Endothelial cell (in vitro differentiated cells): ENCODE measurements at places on chromosomes 12 and 14. TPM values are rescaled to one million over a fixed set of nuclear protein-coding genes. Genes with fewer than 3 reads are reported as not detected.

The DDX47 gene
- total RNA-seq: 45.1 TPM

The DAO gene
- 0.41 TPM for total RNA-seq

- no peak for DNase-seq
These were observed 215.6 kb downstream of the SLC6A15 start for GRCh38 chr12:84696908-84697540.

The GPRC5D gene
- not detected for total RNA-seq

The COX8C gene
- total RNA-seq: not detected

DNA sequence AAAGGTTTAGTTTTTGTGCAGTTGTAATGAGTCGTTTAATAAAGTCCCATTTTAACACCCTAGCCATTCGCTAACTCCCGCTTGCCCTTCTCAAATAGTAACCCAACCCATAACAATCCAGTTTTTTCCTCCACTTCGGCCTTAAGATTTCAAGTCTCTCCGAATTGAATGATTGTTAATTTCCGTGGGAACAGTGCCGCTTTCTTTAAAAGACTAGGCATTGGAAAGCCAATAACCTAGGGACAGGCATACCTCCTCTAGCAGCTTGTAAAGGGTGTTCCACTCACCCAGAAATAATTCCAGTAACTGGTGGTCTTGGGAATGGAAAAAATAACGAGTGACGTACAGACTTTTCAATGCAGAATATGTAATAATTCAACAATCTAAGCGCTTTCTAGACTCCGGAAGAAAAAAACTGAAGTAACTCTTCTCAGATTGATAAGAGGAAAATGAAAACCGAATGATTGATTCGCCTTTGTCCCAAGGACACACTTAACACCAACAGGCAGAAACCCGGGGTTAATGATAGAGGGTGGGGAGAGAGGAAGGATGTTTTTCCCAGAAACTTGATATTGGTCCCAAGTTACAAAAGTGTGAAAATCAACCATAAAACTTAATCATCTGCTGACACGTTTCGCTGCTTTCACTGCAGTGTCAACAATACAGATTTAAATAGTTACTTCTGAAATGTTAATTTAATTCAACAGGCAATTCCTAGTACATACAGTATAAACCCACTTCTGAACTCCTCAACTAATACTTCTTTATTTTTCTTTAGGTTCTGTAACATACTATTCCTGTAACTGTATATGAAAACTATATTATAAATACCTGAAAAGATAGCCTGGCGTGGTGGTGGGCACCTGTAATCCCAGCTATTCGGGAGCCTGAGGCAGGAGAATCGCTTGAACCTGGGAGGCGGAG lies 1.0 kb upstream of the SINHCAF start:
- DNase-seq: no peak

The DCTN2 gene
- 195 TPM for total RNA-seq

The CPM gene
- 3.6 TPM for total RNA-seq

The KRT6B gene
- total RNA-seq: not detected

DNA sequence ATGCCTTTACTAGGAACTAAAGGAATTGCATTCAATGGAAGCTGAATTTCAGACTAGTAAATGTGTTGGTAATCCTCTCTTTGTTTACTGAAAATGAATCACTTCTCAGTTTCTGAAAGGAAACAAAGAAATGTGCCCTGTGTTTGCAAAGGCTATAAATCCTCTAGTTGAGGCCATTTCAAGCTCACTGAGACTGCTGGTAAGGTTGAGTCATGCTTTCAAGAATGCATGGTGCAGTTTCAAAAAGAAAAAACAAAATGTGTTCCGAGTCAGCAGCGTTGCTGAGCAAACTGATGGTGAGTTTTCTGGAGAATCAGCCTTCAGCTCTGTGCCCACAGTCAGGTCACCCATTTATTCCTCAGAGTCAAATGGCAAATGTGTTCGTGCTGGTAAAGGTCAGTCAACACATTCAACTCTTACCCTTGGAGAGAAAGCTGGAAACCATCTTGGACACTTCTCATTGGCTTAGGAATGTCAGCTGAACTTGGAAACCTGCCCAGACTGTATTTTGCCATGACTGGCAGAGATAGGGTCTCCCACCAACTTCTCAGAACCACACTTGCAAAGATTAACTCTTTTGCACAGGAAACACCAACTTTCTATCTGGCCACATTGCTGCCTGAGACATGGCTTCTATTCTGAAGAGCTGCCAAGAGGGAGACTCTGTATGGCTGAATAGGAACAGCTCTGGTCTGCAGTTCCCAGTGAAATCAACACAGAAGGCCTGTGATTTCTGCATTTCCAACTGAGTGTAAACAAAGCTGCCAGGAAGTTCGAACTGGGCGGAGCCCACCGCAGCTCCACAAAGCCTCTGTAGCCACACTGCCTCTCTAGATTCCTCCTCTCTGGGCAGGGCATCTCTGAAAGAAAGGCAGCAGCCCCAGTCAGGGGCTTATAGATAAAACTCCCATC lies 484.4 kb downstream of the ATP23 start:
- no peak for DNase-seq

The TSPAN9 gene
- total RNA-seq: 116 TPM

The NAA30 gene
- total RNA-seq: 45.7 TPM

DNA sequence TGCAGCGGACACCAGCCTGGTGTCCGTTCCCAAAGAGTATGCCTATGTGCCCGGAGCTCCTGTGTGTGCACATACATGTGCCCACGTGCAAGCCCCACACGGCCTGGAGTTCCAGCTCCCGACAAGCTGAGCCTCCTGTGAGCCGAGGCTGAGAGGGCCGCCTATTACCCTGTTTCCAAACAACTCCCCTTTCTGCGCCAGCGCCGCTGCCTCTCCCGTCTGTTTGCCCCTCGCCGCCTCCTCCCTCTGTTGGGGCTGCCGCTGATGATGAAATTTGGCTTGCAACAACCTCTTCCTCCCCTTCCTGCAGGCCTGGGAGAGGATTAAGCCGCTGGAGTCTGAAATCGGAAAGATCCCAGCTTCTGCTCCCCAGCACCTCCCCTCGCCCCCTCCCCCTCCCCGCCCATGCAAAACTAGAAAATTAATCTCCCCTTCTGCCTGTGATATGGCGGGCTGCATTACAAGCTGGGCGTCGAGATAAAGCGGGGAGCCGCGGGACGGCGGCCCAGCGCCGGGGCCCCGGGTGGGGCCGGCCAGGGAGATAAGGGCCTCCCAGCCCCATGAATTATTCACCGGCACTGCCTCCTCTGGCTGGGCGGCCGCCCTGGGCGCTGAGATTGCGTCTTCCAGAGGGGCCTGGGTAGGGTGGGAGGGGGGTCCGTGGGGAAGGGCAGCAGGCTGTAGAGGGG lies 6.8 kb upstream of the ASIC1 start:
- DNase-seq: peak; percentile 40

The MYF6 gene
- 0.31 TPM for total RNA-seq

- DNase-seq: no peak
These were observed 50.3 kb upstream of the KITLG start for GRCh38 chr12:88630561-88630960.

- DNase-seq: peak; percentile 77
These were observed 376.8 kb downstream of the DPF3 start for GRCh38 chr14:72516936-72517700.

- DNase-seq: no peak
These were observed 35.8 kb downstream of the BLTP3B start for GRCh38 chr12:100106861-100107260.

- peak; percentile 38 for DNase-seq
These were observed 120.6 kb upstream of the FKBP4 start for GRCh38 chr12:2673966-2674810.

GRCh38 chr14:102771144-102771543 lies 6.1 kb upstream of the TRAF3 start:
- DNase-seq: no peak

DNA sequence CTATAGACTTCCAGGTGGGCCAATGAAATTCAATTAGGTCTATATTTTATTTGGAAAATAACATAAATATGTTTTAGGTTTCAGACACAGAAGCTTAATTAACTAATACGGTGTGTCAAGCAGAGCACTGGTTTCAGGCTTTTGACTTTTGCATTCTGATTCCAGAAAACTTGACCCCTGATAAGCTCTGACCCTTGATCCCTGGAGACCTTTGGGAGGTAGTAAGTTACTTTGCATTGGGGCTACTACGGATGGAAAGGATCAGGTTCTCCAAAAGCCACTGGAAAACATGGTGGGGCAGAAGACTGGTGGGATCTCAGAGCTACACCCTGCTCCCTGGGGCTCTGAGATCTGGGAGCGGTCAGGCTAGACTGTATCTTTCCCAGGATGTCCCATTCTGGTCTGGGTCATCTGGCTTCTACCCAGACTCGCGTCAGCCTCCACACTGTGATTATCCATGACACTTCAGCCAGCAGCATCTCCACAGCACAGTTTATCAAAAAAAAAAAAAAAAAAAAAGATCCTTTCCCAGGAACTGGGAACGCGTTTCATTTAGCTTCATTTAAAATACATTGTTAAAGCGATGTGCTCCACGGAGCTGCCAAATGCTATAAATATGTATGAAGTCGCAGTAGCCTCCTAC lies 17.8 kb upstream of the EMP1 start:
- DNase-seq: no peak

DNA sequence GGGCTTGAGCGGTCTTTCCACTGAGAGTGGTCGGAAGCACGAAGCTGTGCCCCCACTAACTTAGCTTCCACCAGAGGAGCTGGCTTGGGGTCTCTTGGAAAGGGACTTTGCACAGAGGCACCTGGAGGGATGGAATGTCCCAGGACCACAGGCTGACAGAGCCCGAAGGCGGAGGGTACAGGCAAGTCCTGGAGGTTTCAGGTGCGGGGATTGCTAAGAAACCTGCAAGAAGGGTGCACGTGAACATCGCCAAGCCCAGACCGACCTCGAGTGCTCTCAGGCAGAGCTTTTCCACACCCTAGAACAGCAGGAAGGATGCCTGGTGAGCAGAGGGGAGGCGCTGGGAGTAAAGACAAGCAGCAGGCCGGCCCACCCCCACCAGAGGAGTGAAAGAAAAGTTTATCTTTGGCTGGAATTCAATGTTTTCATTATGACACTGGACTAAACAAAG lies 61.6 kb downstream of the SERPINA3 start:
- DNase-seq: no peak

The HOXC5 gene
- total RNA-seq: not detected

DNA sequence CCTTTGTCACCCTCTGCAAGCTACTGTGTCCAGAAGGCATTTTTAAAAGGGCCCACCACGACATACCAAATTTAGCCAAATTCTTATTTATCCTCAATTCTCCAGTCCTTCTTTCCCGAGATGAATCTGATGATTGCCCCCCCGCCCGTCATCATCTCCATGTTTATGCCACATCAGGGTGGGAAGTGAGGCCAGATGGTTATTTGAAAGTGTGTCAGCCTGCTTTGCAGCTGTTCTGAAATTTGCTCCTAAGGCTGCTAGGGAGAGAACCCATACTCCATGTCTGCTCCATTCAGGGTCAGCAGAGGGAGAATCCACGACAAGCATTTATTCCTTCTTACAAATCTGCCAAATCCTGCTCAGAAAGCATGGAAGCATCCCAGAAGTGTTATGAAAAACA lies 337.8 kb downstream of the ADAMTS20 start:
- DNase-seq: no peak

The DCN gene
- not detected for total RNA-seq

DNA sequence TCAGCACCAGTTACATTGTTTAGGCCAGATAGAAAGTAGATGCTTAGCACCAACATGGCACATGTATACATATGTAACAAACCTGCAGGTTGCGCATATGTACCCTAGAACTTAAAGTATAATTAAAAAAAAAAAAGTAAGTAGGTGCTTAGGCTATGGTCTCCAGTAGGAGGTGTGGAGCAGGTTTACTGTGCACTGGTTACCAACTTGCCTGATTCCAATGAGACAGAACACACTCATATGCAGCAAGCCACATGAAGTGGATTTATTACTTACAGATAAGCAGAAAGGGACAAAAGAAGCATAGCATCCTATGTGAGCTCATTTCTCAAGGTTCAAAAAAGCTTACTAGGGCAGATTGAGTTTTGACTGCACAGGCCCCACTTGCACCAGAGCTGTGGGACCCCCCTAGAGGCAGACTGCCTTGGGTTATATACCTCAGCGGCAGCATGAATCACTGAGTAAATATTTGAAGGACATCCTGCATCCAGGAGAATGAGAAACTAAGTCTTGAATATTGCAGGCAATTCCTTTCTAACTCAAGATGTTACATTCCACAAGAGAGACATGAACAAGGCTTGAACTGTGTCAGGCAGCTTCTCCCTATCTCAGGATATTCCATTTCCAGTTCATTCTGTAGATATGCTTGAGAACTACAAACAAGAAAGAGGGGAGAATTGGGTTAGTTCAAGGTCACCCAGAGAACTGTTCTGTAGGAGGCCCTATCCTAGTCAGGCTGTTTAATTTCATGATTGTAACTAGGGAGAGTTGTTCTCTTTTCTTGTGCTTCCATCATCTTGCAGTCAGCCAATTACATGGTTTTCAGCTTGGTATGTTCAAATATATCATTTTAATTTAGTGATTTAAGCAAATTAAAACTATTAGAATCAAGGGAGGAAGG lies 30.1 kb downstream of the LRFN5 start:
- DNase-seq: no peak
